ENCODE measurements at places on chromosomes 6 and 20.

- DNase-seq: no peak
Measured at GRCh38 chr6:112986321-112986720, 639.2 kb downstream of the RFPL4B start.

- no peak for DNase-seq
Measured at GRCh38 chr20:44028003-44028730, 113.5 kb downstream of the TOX2 start.

- no peak for DNase-seq
Measured at GRCh38 chr20:33332905-33333456, 50.0 kb downstream of the BPIFB1 start.

- no peak for DNase-seq
Measured at GRCh38 chr6:3341467-3341866, 82.7 kb downstream of the PSMG4 start.

DNA sequence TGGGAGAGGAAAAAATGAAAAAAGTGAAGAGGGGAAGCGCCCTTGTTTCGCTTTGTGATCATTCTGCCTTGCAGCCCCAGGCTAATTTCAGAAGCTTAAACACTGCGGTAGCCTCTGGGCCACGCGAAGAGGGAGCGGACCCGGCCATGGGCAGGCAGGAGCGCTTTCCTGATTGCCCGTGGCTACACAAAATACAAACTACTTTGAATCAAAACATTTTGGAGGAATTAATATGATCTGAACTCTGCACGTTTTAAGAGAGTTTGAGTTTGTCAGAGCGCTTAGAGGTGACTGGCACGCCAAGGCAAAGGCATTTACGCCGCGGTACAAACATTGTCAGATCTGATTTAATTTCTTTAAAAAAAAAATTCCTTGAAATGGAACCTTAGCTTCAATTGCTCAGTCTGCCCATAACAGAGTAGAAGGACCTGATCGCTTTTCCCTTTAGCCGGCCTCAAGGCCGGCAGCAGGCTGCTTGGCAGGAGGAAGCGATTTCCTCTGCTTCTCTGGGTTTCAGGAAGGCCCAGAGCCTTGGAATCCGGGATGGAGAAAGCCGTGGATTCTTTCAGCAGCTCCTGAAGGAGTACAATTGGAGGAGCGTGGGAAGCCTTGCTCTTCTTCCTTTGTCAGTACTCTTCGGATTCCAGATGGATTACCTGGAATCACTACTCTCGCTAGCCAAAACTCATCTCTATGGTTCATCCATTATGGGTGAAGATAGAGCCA is 9.7 kb downstream of the TFAP2D start:
- DNase-seq: no peak

GRCh38 chr6:127173156-127173940 is 54.9 kb downstream of the RSPO3 start:
- DNase-seq: no peak

- no peak for DNase-seq
Measured at GRCh38 chr6:145018027-145018426, 717.3 kb downstream of the EPM2A start.

DNA sequence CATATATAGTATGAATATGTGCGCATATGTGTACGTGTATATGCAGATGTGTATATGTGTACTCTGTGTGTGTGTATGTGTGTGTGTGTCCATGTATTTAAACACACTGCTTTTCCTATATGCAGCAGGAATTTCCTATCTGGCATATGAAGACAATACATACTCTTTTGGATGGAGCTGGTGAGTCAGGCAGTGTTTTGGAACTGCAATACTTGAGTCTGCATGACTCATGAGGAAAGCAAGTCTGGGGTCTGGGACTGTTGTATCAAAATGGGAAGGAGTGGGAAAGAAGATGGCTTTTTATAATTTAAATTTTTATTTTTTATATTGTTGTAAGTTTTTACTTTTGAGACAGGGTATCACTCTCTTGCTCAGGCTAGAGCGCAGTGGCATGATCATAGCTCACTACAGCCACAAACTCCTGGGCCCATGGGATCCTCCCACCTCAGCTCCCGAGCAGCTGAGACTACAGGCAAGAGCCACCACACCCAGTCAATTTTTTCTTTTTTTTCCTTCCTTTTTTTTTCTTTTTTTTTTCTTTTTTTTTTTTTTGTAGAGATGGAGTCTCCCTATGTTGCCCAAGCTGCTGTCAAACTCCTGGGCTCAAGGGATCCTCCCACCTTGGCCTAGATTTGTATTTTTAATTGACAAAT is 72.2 kb downstream of the ATXN1 start:
- DNase-seq: no peak

DNA sequence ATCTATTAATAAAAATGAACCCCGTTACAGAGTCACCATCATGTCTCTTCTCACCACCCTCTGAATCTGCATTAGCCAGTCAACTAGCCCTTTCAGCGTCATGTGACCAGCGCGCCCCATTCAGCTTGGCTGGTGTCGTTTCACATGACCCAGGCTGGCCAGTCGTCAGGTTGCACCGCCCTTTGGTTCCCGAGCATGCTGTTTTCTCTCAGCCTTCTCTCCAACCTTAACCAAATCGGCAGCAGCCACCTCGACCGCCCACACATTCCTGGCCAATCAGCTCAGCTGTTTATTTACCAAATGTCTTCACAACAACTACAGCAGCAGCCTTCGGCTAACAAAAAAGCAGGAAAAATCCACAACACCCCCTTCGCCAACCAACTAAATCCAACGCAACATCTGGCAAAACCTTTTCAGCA is 5.6 kb downstream of the SRSF3 start:
- DNase-seq: peak; percentile 25

- no peak for DNase-seq
Measured at GRCh38 chr6:134287859-134288537, 29.9 kb downstream of the SGK1 start.

- no peak for DNase-seq
Measured at GRCh38 chr6:51495096-51495495, 592.3 kb downstream of the PKHD1 start.

GRCh38 chr20:5848711-5849505 is 98.7 kb downstream of the SHLD1 start:
- no peak for DNase-seq

GRCh38 chr6:11917951-11918738 is 94.0 kb upstream of the HIVEP1 start:
- DNase-seq: no peak

GRCh38 chr6:96505363-96505762 is 16.2 kb upstream of the UFL1 start:
- DNase-seq: no peak

DNA sequence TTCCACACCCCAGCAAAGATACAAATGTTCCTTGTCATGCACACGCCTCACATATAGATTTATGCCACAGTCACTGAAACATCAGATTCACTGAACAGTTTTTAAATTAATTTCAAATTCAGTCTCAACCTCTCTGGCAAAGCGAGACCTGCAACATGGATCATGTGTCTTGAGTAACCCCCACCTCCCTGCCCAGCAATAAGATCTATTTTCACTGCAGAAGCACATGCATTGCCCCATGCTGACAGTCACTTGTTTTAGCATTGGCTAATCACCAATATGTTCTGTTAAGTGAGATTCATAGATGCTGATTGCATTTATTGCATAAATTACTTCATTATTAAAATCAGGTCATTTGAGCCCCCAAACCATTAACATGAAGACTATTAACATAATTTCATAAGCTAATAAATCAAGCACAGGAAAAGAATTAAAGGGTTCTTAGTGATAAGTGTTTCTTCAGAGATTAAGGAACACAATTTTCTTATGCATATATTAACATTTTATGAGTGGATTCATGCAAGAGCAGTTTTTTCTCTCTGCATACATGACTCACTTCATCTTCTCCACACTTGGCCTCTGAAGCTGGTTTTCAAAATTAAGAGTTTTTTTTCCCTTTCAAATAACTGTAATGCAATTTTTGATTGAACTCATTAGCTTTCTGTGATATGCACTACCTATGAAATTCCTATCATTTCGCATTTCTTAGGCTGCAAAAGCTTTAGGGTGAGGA is 173.2 kb upstream of the SOX4 start:
- DNase-seq: no peak

- DNase-seq: no peak
Measured at GRCh38 chr6:5439749-5440148, 178.4 kb downstream of the FARS2 start.

DNA sequence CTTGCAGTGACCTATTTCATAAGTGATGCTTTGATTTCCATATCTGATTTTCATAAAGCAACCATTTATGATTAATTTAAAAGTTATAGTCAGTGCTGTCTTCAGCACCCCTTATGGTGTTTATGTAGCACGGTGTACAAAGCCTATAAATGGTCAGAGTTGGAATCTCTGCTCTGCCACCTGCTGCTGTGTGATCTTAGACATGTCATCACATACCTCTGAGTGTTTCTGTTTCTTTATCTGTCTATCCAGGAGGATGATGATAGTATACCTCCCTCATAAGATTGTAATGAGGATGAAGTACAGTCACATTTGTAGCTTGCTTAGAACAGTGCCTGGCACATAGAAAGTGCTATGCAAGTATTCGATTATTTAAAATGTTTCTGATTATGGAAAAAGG is 100.5 kb downstream of the SAMD3 start:
- DNase-seq: no peak

DNA sequence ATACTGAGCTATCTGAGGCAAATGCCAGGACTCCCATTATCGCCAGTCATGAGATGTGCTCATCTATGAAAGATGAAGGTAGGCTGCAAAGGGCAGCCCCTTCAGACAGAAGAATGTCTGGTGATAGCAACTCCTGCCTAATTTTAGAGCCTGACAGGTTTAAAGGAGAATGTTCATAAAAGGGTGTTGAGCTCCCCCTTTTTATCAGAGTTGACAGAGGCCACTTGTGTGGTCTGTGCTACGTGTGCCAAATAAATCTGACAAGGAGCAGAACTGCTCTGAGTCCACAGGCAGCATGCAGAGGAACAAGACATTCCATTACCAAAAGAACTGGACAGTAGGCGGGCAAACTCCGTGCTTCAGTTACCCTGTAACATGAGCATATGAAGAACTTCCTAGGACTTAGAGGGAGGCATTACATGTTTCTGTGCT is 101.8 kb downstream of the PREP start:
- DNase-seq: no peak

Data from activated T-cell treated with anti-CD3 and anti-CD28 coated beads for 4 hours (primary cell).